GM04503 (cell line): ENCODE measurements at places on chromosomes 5 and 9.

DNA sequence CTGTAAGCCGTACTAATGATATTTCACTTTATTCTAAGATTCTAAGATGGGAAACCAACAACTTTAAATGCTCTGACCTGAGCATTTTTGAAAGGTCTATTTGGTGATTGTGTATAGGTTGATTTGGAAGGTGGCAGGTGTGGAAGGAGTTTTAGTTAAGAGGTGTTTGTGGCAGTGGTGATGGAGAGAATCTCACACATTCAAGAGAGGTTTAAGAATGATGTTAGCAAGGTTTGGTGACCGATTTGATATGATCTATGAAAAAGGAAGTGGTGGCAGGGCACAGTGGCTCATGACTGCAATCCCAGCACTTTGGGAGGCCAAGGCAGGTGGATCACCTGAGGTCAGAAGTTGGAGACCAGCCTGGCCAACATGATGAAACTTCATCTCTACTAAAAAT lies 319.2 kb upstream of the CD180 start:
- DNase-seq, result no peak

DNA sequence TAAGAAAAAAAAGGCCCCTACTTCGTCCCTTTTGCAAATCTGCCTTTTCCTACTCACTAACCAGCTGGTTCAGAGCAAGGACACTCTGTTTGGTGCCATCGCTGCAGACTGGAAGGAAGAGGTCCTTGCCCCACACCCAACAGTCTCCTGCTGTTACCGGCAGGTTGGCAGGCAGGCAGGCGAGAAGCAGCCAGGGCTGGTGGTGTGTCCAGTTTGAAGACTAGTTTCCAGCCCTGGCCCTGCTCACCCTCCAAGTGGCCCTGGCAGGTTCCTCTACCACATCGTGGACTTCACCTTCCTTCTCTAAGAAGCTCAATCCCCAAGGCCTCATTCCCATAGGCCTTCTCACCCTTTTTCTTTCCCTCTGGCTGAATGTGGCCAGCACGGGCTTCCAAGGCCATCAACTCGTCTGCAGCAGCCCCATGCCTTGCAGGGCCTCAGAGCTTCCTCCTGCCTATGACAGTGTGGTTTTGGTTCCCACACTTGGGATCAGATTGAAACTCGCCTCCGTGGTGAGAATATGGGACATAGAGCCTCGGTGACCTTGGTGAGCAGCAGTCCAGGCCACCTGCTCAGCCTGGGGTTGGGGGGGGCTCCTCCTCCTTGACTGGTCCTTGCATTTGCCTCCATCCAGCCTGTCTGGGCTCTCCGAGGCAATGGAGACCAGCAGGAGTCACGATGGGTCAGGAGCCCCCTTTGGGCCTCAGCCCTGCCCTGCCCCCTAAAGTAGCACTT lies 22.9 kb downstream of the TGFBI start:
- no peak for DNase-seq

- DNase-seq, result no peak
These were observed 199.3 kb downstream of the SEC61B start for GRCh38 chr9:99421369-99421768.

GRCh38 chr5:138655530-138656190 lies 80.5 kb upstream of the HSPA9 start:
- no peak for DNase-seq

DNA sequence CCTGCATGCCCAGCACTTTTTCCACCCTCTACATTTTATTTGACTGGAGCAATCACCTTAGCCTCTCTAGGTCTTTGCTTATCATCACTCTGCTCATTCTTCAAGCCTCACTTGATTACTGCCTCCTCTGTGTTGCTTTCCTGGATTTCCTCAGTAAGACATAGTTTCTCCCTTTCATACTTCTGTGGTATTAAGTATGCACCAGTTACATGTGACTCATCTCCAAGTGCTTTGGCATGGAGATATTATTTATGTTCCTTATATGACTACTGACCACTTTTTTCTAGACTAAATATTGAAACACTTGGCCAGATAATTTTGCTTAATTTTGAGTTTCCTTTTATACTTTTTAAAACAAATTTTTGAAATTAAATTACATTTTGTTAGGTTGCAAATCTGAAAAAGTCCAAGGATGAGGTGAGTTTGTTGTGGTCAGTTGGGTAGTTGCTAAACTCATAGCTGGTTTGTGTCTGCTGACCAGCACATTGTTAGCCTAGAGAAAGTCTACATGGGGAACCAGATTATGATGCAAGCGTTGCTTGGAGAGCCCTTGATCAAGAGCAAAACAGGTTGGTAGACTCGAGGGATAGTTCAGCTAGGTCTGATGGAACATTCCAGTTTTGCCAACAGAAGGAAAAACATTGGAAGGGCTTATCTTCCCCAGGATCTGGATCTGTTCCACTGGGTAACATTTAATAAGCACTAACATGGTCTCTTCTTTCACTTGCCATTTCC lies 140.2 kb downstream of the TMC1 start:
- DNase-seq, result peak; percentile 45

DNA sequence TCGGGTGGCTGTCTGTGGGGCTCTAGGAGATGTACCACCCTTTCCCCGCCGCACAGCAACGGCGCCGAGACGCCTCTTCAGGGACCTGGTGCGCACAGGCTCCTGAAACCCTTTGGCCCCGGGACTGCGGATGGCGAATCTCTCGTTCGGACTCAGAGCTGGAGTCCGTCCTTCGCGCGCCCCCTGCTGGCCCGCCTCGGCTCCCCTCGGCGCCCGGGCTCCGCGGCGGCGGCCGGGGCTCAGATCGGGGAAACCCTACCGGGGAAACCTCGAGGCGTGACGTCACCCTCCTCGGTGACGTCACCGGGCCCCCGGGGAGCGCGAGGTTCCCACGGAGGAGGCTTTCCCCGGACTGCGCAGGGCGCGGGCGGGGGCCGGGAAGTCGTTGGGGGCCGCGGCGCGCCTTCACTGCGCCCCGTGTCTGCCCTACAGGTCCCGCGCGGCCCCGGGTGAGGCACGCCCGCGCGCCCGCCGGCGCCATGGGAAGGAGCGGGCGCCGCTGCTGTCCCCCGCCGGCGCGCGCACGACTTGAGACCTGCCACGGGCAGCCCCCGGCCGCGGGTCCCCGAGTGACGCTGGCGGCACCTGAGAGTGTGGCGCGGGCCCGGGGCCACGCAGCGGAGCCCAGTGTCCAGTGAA lies 7.9 kb downstream of the PRR7 start:
- DNase-seq, result no peak

DNA sequence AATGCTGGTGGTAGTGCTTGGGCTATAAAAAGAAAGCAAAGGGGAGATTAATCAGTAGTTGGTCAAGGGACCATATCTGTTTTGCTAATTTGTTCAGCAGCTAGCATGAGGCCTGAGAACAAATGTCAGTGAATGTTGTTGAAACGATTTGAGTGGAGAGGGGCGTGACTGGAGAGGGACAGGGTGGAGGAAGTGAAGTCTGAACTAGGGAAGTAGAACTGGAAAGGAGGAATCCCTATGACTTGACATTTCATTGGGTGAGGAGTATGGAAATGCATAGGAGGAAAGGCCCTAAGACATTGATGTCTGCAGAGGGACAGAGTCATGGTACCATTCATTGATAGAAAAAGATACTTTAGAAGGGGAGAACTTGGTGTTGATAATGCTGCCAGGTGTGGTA lies 19.7 kb downstream of the TLE4 start:
- no peak for DNase-seq

- no peak for DNase-seq
These were observed 21.1 kb upstream of the CDKN2AIPNL start for GRCh38 chr5:134432677-134433359.

DNA sequence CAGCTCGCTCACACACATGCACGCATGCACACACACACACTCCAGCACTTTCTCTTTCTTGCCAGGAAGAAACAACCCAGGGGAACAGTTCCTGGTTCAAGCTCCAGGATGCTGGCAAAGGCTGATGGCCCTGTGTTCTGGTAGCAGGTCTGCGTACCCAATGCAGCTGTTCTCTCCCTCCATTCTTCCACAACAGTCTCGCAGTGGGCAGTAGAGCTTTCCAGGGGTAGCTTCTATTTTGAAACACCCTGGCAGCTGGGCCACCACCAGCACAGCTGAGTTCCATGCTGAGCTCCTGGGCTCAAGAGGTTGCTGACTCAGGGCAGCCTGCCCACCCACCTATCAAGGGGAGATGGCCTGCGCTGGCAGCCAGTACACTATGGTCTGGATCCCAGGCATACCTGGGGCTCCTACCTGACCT lies 4.7 kb downstream of the VDAC1 start:
- no peak for DNase-seq

DNA sequence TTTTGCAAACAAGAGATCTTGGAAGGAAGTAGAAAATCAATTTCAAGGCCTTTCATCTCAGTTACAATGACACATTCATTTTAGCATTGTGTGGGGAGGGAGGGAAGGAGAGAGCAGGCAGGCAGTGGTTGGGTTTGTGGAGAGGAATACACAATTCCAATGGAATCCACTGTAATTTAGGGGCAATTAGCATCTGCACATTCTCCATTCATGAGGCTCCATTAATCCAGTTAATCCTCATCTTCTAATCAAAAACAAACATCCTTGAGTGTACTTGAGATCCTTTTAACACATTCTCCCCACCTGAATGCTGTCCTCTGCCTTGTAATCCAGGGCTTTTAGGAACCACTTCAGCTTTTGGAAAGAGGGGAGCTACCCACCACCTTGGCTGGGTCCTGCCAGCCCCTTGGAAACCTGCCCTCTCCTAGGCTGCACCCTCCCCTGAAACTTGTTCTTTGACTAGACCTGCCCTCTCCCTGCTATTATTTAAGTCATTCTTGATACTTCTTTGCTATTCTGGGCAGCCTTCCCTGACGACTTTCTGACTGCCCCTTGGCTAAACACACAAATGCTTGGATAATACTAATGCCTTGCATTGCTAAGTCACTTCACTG lies 271.2 kb downstream of the SLIT3 start:
- DNase-seq, result peak; percentile 42

GRCh38 chr9:33742519-33742918 lies 52.8 kb upstream of the PRSS3 start:
- no peak for DNase-seq

GRCh38 chr9:136392538-136393449 lies 7.2 kb downstream of the SNAPC4 start:
- DNase-seq, result no peak

GRCh38 chr5:83440826-83441225 lies 30.7 kb upstream of the VCAN start:
- no peak for DNase-seq

- DNase-seq, result no peak
These were observed 53.9 kb downstream of the FXN start for GRCh38 chr9:69089491-69089890.

DNA sequence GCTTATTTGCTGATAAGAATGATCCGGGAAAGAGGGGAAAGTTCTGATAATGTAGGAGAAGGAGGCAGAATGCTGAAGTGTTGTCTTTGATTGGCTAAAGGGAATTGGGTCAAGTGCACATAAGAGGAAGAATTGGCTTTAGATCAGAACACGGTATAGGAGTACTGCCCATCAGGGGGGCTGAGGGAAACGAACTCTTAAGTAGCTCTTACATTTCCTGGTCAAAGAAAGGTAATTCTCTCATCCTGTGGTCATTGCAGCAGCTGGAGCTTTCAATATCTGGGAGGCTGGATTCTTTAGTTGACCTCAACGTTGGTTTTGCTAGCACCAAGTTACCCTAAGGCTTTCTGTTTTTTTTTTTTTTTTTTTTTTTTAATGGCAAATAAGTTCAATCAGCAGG lies 178.7 kb upstream of the NR3C1 start:
- no peak for DNase-seq
